ENCODE measurements at places on chromosomes 7 and 10. TPM values are rescaled to one million over a fixed set of nuclear protein-coding genes. Genes with fewer than 3 reads are reported as not detected.

CDK1 gene
- 40.9 TPM for total RNA-seq

ZNF735 gene
- total RNA-seq, result not detected

ABCB4 gene
- total RNA-seq, result 4.6 TPM

DENND2A gene
- total RNA-seq, result 54.6 TPM

STEAP4 gene
- total RNA-seq, result 20.4 TPM

PKD2L1 gene
- total RNA-seq, result 0.16 TPM

TAF6 gene
- total RNA-seq, result 70.6 TPM

LIPN gene
- total RNA-seq, result not detected

CYP3A7 gene
- not detected for total RNA-seq

ASB10 gene
- total RNA-seq, result 0.44 TPM

TYSND1 gene
- 15.7 TPM for total RNA-seq

TMEM176A gene
- 15.6 TPM for total RNA-seq

ZP3 gene
- total RNA-seq, result 0.82 TPM

CLCN1 gene
- 0.22 TPM for total RNA-seq

MUC12 gene
- not detected for total RNA-seq

CREB5 gene
- 40.2 TPM for total RNA-seq

COA1 gene
- 83.8 TPM for total RNA-seq

RHOBTB1 gene
- 41.4 TPM for total RNA-seq

SLC16A9 gene
- 32.4 TPM for total RNA-seq

NPC1L1 gene
- not detected for total RNA-seq

SSC4D gene
- total RNA-seq, result 1.5 TPM

GALNT17 gene
- total RNA-seq, result 27.0 TPM

ANKRD1 gene
- 5.3 TPM for total RNA-seq
